Activated T-helper 1 cell treated with anti-CD3 and anti-CD28 coated beads, Interleukin-2, amount 50 U/mL, for 16 hours (primary cell): ENCODE measurements at places on chromosomes 6 and 20.

DNA sequence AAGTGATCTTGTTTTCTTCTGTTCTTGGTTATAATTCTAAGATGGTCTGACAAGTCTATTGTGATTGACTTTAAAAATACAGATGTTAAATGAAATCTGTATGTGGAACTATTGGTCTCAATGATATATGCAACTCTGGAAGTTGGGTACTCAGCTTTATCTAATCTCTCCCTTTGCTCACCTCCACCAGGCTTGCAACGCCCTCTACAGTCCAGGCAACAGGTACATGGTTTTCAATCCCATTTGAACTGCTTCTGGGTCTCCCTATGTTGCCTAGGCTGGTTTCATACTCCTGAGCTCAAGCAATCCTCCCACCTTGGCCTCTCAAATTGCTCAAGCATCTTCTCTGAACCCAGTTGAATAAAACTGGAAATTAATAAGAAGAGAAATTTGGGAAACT lies 25.6 kb upstream of the HLA-DQB1 start:
- no peak for DNase-seq

DNA sequence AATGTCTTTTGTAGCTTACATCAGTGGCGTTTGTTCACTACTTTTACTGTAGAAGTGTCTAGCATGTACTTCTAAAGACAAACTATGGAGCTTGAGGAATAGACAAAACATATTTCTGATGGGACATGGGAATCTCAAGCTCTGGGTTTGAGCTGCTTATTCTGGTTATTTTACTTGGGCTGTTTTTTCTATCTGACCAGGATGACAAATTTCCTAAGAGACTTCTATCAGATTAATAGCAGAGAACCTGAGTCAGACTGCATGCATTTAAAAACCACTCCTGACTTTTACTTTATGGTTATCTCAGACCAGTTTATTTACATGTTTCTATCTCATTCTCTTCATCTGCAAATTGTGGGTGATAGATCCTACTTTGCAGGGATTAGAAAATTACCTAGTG lies 1282.3 kb upstream of the GJE1 start:
- no peak for DNase-seq

DNA sequence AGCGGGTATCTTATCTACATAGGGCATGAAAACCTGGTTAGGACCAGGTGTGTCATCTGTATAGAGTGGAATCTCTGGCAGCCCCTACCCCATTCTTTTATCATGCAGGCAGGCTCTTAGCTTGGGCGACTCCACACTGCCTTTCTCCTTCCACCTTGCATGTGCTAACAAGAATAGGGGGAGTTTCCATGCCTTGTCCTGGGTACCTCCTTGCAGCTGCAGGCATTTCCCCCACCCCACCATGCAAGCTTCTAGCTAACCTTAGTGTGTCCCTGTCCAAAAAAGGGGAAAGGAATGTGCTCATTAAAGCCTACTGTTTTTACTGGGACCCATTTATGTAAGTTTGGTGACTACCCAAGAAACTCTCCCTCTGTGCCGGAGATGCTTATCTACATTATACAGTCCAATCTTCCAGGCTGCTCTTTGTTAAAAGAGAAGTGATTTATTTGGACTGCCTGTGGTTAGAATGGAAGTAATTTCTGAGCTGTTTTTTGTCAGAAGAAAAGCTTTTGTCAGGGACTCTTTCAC lies 10.5 kb upstream of the CEP43 start:
- no peak for DNase-seq

DNA sequence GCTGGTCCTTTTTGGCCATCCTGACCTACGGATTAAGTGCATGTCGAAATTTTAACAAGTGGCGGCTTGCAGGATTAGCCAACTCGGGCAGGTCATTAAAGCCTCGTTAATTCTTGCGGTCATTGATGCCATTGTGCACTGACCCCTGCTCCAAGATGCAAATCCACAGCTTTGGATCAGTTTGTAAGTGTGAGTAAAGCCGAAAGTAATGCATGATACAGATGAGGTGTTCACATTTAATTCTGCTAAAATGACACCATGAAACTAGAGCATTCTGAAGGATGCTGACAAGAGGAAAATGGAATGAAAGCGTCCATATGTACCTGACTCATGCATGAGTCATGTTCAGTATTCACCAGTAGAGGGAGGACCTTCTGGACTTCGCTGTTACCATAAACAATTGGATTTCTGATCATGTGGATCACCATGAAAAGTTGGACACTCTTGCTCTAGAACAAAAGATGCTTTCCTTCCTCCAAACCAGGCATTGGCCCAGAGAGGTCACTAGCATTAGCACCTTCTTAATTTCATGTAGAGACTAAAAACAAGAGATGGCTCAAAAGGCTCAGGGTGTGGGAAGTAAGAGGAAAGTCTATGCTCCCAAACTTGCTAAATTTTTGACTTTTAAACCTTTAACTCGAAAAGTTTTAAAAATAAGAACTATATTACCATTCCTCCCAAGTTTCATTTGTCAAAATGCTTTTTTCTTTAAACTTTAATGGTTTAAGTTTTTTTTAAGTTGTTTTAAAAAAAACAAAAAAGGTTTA lies 48.0 kb downstream of the MUC22 start:
- no peak for DNase-seq

- DNase-seq: no peak
Observed at GRCh38 chr6:46190889-46191288, 20.1 kb upstream of the ENPP5 start.
